Left renal pelvis (tissue), 4 donors: ENCODE measurements at places on chromosomes 2 and 18. TPM values are rescaled to one million over a fixed set of nuclear protein-coding genes. Genes with fewer than 3 reads are reported as not detected.

DNA sequence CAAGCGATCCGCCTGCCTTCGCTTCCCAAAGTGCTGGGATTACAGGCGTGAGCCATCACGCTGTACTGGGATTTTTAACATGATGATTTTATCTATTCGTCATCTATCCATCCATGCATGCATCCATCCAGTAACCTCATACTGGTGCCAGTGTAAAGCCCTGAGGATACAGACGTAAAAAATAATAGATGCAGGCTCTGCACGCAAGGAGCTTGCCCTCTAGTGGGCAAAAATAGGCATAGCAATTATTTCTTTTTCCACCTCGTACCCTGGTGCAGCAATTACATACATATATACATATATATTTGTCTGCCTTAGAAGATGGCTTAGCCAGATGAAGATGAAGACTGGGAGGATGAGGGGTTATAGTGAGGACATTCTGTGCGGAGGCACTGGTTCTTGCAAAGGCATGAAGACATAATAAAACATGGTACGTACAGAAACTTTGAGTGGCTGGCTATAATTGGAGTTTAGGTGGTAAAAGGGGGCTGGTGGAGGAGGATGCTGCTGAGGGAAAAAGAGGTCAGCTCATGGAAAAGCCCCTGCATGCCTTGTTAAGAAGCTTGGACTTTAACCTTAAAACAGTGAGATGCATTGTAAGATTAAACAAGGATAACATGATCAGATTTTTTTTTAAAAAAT, 19.6 kb upstream of the RPIA start:
- DNase-seq = no peak

DNA sequence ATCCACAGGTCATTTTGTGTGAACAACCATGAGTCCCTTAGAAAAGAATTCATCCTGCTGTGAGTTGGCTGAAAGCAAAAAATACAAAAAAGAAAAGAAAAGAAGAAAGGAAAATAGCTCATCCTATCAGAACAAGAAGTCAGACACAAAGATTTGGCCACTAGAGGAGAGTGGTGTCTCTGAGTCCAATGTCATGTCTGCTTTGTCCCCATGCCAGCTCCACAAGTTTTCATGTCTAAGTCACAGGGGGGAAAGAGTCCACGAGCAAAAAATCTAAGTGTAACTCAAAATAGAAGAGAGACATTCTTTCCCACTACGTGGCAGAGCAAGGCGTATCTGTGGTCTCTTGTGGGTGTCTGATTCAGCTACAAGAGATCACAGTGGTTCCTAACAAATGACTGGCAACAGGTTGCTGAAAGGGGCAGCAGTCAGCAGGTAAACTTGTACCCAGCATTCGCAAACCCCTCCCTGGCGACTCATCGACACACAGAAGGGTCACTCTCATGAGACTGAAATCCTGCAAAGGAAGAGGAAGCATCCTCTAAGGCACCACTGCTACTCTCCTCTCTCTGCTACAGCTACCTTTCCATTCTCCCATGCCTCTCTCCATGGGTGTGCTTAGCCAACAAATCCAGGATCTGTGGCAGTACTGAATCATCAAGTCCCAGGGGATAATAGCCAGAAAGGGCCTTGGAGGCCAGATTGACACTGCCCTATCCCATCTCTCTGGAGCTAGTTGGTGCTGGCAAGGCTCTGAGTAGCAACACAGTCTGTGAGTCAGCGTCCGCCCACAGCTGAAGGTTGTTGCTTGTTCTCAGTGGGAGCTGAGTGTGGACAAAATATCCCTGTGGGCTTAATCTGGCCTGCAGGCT, 123.0 kb upstream of the SLC39A10 start:
- no peak for DNase-seq

- no peak for DNase-seq
Observed at GRCh38 chr18:48007955-48008701, 77.7 kb upstream of the SMAD2 start.

DNA sequence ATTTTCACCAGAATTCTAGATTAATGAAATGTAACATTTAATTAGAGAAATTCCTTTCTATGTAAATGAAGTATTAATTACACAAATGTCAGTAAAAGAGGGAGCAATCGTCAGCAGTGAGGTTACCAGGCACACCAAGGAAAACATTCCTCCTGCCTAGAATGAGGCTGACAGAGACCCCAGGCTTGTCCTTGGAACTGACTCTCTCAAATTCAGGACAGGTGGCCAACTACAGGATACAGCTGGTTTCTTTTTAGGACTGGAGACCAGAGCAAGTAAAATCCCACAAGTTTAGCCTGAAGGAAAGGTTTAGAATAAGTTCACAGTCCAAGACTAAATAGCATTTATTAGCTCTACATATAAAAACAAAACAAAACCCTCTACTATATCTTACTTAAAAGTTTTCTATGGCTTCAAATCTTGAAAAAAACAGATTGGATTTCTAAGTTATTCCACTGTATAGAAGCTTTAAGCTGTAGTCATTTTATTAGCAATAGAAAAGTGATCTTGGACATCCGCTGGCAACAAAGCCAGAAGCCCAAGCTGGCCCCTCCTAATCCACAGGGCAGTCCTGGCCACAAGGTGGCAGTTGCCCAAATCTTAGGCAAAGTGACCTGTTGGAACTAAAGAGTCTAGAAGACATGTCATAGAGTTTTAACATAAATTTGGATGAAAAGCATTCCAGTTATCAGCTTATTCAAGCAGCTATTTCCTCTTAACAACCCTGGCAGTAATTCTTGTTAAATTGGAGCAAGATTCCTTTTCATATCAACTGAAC, 81.0 kb downstream of the SP3 start:
- no peak for DNase-seq

GRCh38 chr2:241373446-241373845, 17.4 kb downstream of the FARP2 start:
- DNase-seq = no peak

GRCh38 chr2:143802871-143803650, 673.8 kb downstream of the ARHGAP15 start:
- no peak for DNase-seq

- DNase-seq = no peak
Observed at GRCh38 chr18:67875060-67875459, 358.5 kb upstream of the DSEL start.

Gene AGAP1
- polyA plus RNA-seq = 19.9 TPM

Gene UGT1A6
- 3.2 TPM for polyA plus RNA-seq
